ENCODE measurements at places on chromosomes 4 and X.

- no peak for DNase-seq
Observed at GRCh38 chrX:17187136-17187756, 187.8 kb upstream of the NHS start.

DNA sequence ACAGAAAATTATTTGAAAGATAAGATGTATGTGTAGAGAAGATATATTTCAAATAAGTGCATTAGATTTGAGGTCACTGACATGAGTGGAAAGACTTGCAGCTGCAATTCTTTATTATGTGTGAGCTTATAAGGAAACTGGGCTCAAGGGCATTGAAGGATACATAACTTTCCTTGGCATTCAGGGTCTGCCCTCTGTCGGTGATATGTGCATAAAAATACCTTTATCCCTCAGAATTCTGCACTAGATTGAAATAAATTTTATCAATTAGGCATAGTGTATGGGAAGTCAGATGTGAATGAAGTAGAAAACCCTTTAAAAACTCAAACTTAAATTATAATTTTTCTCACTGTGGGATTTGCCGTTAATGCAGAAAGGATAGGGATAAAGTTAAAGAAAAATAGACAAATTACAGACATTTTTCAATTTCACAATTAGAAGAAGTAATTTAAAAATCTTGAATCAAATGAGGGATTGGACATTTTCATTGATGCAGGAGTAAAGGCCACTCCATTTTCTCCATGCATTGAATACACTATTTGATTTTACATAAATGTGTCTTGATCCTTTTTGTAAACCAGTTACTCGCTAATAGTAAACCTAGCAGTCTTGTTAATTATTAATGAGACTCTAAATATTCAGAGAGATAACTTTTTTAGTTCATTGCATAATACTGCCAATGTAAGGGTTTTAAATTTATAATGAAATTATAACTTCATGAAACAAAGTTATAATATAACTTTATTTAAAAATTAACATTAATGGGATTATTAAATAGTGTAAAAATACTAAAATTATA is 21.0 kb upstream of the ETNPPL start:
- DNase-seq: no peak

GRCh38 chr4:23134331-23134730 is 441.6 kb downstream of the GBA3 start:
- no peak for DNase-seq

- no peak for DNase-seq
Observed at GRCh38 chrX:96576368-96576767, 108.3 kb upstream of the DIAPH2 start.

- DNase-seq: no peak
Observed at GRCh38 chr4:92198711-92199110, 105.1 kb upstream of the GRID2 start.

- no peak for DNase-seq
Observed at GRCh38 chr4:104750008-104750407, 255.3 kb upstream of the CXXC4 start.
